Activated naive CD4-positive, alpha-beta T cell treated with anti-CD3 and anti-CD28 coated beads, Interleukin-2, amount 50 U/mL, for 16 hours (primary cell): ENCODE measurements at places on chromosomes 16 and 17.

- no peak for DNase-seq
Observed at GRCh38 chr17:45320349-45320930, 3.6 kb upstream of the MAP3K14 start.

DNA sequence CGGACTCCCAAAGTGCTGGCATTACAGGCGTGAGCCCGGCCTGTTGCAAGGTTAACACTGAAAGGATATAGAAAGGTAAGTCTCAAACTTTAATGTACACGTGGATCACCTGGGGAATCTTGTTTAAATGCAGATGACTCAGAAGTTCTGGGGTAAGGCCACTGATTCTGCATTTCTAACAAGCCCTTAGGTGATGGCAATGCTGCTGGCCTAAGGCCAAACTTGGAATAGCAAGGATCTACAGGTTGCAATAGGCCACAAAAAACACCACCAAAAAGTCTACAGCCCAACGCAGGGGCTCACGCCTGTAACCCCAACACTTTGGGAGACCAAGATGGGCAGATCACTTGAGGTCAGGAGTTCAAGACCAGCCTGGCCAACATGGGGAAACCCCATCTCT lies 4.2 kb downstream of the CMTM4 start:
- no peak for DNase-seq

DNA sequence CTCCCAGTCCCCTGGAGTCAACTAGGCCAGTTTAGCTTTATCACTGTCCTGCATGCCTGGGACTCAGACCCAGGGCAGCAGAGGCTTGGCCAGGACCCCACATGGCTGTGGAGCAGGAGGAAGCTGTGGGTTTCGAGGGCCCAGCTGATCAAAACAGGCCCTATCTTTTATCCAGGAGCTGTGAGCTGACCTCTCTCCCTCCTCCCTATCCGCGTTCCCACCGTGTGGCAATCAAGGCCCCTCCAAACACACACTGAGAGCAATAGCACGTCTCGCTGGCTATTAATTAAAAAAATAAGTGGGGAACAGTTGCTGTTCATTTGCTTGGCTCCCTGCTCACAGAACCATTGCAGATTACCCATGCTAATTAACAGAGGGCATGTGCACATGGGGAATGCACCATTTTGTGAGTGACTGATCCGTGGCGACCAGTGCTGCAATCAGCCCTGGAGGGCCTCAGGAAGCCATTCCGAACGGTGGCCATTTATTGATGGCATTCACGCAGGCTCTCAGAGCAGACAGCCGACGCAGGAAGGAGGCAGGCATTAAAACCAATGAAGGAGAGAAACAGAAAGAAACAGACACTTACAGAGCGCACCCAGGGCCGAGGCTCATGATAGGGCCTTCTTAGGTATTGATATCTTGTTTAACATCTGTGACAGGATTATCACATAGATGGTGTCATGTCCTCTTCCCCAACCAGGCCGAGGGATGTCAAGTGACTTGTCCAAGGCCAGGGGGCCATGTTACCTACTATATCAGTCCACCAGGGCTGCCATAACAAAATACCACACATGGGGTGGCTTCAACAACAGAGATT lies 157.1 kb downstream of the KATNIP start:
- no peak for DNase-seq

DNA sequence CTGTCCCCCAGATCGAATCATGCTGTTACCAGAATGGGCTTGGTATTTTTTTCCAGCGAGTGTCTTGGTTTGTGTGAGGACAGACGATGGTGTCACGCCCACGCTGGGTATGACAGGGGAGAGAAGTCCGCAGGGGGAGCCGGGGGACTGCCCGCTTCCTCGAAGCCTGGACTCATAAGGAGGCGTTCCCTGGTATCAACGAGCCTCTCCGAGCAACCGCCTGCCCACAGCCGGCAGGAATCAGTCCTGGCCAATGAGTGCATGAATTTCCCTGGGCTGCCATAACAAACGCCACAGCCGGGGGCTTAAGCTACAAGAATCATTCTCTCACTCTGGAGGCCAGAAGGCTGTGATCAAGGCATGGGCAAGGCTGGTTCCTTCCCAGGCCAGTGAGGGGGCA lies 26.1 kb upstream of the JPH3 start:
- no peak for DNase-seq

GRCh38 chr16:26992666-26993349 lies 73.9 kb upstream of the C16orf82 start:
- no peak for DNase-seq

GRCh38 chr16:86060381-86061317 lies 161.7 kb downstream of the IRF8 start:
- DNase-seq, result no peak

DNA sequence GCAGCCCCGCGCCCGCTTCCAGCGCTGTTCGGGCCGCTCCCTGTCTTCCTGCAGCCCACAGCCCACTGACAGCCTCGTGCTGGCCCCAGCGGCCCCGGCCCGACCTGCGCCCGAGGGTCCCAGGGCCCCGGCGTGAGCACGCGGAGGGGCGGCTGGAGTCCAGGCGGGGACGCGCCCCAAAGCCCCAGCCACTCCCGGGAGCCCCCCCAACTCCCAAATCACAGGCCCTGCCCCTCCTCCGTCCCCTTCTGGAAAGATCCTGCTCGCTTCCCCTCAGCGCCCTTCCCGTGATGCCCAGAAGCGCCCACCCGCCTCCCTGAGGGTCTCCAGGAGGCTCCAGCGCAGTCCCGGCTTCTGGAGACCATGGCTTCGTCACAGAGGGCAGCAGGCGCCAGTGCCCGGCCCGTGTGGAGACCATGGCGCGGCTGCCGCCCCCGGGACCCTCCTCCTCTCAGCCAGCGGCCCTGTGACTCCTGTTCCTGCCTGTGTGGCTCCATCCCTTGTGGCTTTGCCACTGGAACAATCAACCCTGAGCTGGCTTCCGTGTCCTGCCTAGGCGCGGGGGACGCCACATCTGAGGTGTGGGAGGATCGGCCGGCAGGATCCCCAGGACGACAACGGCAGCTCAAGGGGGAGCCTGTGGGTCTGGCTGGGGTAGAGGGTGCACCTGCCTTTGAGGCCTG lies 3.9 kb downstream of the UTS2R start:
- DNase-seq, result no peak

GRCh38 chr16:57653936-57654335 lies 14.2 kb upstream of the ADGRG3 start:
- DNase-seq, result no peak

DNA sequence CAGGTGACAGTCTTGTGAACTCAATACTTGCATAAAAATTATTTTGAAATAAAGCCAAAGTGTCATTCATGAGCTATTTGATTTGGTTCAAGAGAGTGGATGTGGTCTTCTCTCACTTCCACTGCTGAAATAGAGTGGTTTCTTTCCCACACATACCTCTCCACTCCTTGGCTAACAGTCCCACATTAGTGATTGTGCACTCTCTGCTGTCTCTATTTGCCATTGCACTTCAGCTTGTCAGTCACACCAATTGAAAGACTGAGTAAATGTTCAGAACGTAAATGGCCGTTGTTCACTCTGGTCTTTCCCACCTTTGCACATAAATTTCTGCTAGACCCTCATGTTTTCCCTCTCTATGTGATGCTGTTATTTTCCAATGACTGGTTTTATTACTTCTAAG lies 197.5 kb downstream of the FTO start:
- DNase-seq, result no peak

DNA sequence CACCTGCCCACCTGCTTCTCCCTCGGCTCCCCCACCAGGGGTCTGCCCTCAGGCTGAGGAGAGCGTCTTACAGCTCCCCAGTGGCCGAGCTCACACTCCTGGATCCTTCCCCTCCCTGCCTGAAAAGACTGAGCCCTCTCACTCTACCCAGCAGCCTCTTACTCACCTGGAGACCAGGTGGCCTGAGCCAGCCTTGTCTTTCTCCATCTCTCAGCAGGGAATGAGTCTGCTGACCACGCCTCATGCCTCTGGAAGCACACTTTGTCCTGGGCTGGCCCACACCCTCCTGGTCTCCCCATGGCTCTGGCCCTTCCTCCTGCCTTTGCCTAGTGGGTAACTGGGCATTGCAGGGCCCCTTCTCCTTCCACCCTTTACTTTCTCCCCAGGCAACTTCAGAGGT lies 177.2 kb downstream of the ENGASE start:
- no peak for DNase-seq

DNA sequence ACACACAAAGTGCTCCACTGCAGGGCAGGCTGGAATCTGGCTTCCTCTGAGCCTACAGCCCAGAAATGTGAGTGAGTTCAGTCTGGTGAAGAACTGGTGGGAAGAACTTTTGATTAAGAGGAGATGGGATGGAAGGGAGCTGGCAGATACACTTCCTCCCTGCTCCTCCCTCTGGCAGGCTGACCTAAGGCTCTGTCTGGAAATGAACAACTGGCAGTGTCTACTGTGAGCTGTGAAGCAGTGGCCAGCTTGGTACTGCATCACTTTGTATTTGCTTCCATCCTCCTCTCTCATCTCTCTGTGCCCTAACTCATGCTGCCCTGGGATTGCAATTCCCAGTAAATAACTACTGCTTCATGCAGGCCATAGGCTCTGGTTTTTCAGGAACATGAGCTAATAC lies 45.6 kb downstream of the MAF start:
- DNase-seq, result no peak

GRCh38 chr17:51079049-51079448 lies 41.6 kb downstream of the SPAG9 start:
- DNase-seq, result no peak

GRCh38 chr16:10494343-10495030 lies 85.9 kb downstream of the EMP2 start:
- DNase-seq, result no peak

- DNase-seq, result no peak
Observed at GRCh38 chr16:79151-80054, 1.4 kb downstream of the MPG start.

DNA sequence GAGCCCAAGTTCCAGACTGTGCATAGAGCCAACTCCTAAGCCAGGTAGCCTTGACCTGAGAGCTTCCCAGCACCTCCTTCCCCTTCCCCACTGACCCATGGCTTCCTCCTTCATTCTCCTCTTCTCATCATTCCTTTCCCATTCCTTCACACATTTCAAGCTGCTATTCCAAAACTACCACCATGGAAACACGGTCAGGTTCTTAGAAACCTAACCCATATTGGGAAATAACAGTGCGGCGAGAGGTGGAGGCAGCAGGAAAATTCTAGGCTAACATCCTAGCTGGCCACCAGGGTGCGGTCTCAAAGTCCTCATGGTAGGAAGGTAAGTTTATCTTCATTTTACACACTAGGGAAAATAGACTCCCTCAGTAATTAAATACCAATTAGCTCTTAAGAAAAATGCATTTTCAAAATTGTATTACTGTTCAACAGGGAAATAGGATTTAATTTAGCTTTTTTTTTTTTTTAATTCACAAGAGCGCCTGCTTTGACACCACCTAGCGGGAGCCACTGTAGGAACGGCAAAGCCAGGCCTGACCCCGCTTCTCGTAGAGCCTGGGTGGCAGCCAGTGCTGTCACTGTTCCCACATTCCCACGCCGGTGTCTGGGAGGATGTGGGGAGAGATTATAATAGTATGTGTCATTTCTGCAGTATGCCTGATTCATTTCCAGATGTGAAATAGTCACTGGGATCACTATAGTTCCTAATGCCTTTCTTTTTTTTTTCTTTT lies 14.0 kb upstream of the SPHK1 start:
- no peak for DNase-seq

DNA sequence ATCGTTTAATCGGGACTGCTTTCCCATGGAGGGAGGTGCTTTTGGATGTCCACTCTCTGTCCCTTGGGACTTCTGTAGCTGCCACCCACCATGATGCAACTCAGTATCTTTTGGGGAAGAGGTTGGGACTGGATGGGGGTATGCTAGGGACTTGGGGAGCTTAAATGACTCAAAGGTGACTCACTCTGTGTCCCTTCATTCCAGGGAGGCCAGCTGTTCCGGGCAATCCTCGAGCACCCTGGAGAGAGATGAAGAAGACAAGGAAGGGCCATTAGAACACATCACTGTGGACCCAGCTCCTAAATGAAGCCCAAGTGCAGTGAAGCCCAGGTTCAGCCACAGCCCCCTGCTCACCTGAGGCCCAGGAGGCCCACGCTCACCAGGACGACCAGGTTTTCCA lies 4.6 kb downstream of the COL1A1 start:
- DNase-seq, result no peak

GRCh38 chr16:86294535-86295196 lies 215.7 kb upstream of the FOXF1 start:
- DNase-seq, result no peak

- no peak for DNase-seq
Observed at GRCh38 chr16:56013962-56014552, 138.9 kb upstream of the CES5A start.

GRCh38 chr17:41678907-41679739 lies 9.6 kb upstream of the EIF1 start:
- peak; percentile 31 for DNase-seq

DNA sequence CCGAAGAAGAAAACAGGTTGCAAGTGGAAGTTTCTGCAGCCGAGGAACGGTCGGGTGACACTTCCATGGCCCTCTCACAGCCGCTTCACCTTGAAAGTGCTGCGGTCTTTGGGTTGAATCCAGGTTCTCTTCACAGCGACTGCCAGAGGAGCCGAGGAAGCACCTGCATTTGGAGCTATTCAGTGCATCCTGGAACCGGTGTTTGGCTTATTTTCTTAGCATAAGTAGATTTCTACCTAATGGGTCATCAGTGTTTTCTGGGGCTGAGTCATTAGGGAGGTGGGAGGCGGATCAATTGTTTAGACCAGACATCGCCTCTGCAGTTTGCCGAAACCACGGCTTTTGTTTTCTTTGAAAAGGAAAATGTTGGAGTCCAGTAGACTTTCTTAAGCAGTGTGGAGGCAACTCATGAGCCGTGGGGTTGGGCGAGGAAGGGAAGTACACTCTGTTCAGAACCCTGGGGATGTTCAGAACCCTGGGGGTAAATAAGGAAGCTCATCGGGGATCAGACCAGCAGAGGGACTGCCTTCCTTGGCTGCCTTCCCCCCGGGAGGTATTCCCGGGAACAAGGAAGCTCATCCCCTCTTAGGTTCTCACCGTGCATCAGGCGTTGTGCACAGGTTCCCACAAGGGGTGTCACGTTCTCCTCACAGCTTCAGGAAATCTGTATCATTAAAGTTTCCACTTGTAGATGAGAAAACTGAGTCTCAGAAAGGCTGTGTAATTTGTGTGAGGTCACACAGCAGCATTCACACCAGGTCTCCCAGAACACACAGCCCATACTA lies 361.5 kb downstream of the SNX29 start:
- no peak for DNase-seq
